ENCODE measurements at places on chromosomes 1 and 21.
A peak's percentile ranks its signal among the peaks of the same experiment; 100 is the strongest.

- no peak for DNase-seq
Observed at GRCh38 chr1:240391660-240392260, 220.2 kb downstream of the GREM2 start.

- DNase-seq, result no peak
Observed at GRCh38 chr1:54013393-54014008, 4.5 kb downstream of the LDLRAD1 start.

- no peak for DNase-seq
Observed at GRCh38 chr1:166490437-166490991, 323.7 kb upstream of the FAM78B start.

DNA sequence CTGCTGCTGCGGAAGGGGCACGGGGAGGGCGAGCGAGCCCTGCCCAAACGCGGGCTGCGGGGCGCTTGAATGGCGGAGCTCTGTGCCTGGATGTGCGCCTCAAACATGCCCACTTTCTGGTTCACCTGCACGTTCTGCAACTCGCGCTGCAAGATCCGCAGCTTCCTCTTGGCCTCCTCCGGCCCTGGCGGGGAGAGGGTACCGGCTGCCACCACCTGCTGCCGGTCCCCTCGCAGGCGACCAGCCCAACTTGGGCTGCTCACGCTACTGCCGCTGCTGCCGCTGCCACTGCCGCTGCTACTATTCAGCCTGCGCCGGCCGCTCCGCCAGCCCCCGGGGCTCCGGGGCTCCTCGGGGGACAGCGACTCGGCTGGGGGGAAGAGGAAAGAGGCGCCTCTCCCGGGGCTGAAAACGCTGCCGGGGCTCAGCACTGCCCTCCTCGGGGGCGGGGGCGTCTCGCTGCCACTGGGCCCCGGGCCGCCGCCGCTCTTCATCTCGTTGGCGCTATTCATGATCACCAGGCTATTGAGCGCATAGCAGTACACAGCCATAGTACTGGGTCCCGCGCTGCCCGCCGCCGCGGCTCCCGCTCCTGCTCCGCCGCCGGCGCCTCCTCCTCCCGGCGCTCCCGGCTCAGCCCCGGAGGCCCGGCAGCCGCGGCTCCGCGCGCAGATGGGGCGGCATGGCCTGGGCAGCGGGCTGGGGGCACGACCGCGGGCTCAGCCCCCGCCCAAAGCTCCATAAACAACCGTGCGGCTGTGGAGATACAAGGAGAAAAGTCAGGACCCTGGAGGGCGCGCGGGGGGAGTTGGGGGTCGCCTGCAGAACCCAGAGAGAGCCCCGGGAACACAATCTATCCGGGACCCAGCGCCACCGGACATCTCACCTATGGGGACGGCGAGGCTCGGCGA is 1.9 kb downstream of the ITPKB start:
- peak; percentile 69 for DNase-seq

- peak; percentile 22 for DNase-seq
Observed at GRCh38 chr1:156115514-156116374, 1.2 kb downstream of the LMNA start.

GRCh38 chr21:14736672-14737071 is 190.6 kb upstream of the SAMSN1 start:
- DNase-seq, result no peak

- no peak for DNase-seq
Observed at GRCh38 chr1:1827089-1827848, 49.0 kb upstream of the NADK start.

DNA sequence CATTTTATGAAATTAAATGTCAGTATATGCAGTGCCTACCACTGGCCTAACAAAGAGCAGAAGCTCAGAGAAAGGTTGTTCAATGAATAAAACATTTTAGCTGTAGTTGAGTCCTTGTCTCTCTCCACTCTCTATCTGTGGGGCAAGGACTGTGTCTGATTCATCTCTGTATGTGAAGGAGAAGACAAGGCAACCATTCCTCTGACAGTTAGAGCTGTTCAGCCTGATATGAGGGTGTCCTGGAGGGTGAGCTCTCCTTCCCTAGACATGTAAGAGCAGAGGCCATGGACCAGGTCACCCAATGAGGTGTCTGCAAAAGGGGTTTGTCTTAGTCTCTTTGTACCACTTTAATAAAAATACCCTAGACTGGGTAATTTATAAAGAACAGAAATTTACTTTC is 4.5 kb upstream of the PDZK1IP1 start:
- DNase-seq, result no peak

DNA sequence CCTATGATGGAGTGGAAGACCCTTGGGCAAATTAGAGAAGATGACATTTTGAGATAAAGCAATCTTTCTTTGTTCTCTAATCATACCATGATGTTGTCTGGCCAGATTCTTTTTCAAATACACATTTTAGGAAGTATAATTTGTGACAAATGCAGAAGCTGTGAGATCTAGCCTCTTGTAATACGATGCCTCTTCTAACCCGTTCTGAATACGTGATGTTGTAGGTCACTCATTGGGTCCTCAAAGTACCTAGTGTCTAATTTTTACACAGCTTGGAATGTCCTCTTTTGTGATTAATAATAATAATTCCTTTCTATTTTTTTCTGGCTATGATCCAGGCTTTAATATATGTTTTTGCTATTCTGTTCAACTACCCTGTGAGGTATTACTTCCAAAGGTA is 502.7 kb downstream of the NUF2 start:
- no peak for DNase-seq

- no peak for DNase-seq
Observed at GRCh38 chr1:43512133-43512532, 18.6 kb upstream of the PTPRF start.

DNA sequence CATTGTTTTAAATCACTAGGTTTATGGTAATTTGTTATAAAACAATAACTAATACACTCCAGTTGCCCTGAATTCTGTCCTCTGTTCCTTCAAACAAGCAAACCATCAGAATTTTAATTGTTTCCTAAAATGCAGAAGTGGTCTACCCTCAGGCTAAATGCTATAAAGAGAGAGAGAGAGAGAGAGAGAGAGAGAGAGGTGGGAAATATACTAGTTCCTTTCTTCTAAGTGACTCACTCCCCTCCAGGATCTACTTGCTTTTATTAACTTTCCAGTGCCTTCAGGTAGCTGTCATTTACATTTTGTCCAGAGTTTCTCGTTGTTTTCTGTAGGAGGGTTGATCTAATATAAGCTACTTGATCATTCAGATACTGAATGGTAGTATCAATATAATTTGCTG is 26.4 kb downstream of the LRRC53 start:
- no peak for DNase-seq

DNA sequence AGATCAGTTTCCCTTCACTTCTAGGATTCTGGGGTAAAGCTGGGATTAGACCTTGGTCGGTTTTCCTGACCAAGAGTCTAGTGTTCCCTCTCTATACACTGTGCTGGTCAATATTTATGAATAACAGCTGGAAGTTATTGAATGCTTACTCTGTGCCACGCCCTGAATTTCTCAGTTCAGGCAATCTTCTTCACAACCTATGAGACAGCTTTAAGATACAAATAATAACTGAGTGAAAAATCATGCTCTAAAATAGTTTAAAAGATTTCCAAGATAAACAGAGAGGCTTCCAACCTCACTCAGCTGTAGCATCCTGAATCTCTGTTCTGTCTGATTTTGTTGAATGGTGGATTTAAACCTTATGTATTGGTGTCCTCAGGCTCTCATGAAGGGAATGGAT is 72.2 kb downstream of the GNG12 start:
- DNase-seq, result no peak

DNA sequence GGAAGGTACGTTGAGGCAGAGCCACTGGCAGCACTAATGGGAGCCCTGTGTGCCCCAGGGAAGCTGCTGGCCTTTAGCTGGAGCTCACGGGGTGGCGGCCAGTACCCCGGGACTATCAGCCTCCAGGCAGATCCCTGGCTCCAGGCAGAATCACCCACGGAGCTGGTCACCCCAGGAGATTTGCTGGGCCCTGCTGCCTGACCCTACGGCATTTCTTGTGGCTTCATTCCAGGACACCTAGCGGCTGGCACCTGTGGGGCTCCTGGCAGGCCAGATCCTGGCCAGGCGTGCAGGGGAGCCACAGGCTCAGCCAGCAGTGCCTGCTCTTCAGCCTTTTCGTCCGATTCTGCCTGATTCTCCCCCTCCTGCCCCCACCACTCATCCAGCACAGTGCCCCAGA is 7.1 kb downstream of the PADI1 start:
- DNase-seq, result no peak

GRCh38 chr1:7930645-7931445 is 9.8 kb downstream of the TNFRSF9 start:
- no peak for DNase-seq

GRCh38 chr1:234315091-234315541 is 58.1 kb upstream of the COA6 start:
- DNase-seq, result peak; percentile 56

GRCh38 chr21:45017039-45017960 is 57.1 kb upstream of the ADARB1 start:
- DNase-seq, result no peak

- no peak for DNase-seq
Observed at GRCh38 chr21:33943293-33943692, 27.7 kb upstream of the ATP5PO start.

- DNase-seq, result no peak
Observed at GRCh38 chr1:35852241-35852640, 30.8 kb upstream of the AGO1 start.

DNA sequence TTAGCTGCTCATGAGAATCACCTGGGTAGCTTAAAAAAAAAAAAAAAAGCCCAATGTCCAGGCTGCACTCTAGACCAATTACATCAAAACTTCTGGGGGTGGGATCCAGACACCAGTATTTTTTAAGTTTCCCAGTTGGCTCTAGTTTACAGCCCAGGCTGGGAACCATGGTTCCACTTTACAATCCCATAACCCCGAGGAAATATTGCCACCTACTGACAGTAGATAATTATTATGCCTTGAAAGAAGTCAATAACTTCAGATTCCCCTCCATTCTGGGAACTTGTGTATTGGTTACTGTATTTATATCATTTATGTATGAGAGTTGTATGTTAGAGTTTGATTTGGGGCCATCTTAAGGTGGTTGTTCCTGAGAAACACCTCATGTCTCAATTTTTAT is 100.2 kb downstream of the SPATA46 start:
- DNase-seq, result no peak

DNA sequence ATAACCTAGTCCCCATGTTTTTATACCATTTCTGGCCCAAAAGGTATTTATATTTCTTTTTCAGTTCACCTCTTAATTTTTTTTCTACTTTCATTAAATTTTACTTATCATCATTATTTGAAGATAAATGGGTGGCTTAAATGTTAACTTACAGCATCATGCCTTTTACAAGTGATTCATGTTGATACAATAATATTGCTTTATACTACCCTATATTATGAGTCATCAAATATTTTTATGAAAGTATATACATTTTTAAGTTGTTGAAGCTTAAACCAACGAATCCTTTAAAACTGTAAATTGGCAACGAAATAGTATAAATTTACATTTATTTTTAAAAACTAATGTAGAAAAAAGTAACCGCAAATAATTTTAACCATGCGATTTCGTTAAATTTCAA is 207.9 kb downstream of the DPYD start:
- no peak for DNase-seq

DNA sequence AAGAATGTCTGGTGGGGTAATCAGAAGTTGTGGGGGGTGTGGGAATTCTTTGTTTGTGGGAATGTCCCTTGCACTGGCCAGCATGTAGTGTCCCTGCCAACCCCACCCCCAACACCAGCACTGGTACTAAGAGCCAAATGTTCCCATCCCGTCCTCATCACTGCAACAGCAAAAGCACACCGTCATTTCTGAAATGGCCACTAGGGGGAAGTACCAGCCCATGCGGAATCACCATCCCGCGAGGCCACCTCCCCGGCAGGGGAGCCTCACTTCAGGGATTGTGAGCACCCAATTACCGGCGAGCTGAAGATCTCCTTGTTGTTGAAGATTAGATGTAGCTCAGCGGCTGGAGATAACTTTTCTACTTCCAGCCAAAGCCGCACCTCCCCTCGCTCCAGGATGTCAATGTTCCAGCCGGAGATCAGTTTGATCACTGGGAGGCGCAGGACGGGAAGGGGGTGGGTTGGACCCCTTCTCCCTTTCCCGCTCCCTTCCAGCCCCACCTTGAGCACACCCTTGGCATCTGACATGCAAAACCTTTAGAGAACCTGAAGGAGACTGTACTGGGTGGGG is 41.0 kb downstream of the MYOM3 start:
- peak; percentile 73 for DNase-seq

GRCh38 chr1:84253891-84254290 is 47.6 kb upstream of the SAMD13 start:
- DNase-seq, result no peak

- no peak for DNase-seq
Observed at GRCh38 chr1:239387304-239388158, 1.2 kb downstream of the CHRM3 start.

- DNase-seq, result no peak
Observed at GRCh38 chr1:225875044-225875815, 7.0 kb downstream of the TMEM63A start.

- DNase-seq, result no peak
Observed at GRCh38 chr1:74502432-74502831, 10.0 kb downstream of the LRRC53 start.

DNA sequence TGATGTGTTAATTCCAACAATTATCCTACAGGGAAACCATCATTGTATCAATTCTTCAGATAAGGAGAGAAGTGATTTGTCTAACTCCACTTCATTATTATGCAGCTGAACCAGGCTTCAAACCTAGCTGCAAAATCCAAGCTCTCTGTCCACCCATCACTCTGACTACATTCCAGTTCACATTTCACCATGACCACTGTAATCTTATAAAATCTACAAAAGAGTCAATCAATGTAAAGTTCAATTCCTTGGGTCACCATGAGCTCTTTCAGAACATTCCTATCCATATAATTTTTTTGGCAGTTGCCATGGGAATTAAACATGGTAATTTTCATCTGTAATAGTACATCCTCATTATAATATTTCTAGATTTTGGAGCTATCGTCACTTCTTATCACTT is 100.9 kb downstream of the PLPPR5 start:
- no peak for DNase-seq

DNA sequence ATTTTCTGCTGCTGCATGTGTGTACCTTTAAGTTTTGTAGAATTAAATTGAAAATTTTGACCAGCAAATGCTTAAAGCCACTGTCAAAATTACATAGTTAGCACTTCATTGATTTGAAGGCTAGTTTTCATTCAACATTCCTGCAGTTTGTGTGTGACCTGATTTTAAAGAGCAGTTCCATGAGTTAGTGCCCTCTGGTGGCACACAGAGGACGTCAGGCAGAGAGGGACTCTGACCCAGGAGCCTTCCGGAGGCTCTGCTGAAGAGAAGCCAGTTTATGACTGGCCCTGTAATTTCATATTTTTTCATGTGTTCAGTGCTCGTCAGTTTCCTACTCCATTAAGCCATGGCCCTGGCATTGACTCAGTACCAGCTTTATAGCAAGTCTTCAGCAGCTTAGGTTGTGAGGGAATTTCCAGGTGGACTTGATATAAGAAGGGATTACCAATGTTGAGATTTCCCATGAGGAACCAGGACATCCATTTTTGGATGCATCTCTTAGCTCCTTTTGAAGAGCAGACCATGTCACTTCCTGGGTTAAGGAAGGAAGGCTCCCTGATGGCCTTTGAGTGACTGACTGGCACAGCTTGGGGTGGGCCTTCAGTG is 104.7 kb downstream of the CAMTA1 start:
- DNase-seq, result peak; percentile 45

- no peak for DNase-seq
Observed at GRCh38 chr1:230215529-230215928, 148.5 kb downstream of the GALNT2 start.

GRCh38 chr21:35002879-35003722 is 46.0 kb downstream of the RUNX1 start:
- no peak for DNase-seq
